Bronchial epithelial cell (primary cell): ENCODE measurements at places on chromosomes 3 and 15. TPM values are rescaled to one million over a fixed set of nuclear protein-coding genes. Genes with fewer than 3 reads are reported as not detected.

DNA sequence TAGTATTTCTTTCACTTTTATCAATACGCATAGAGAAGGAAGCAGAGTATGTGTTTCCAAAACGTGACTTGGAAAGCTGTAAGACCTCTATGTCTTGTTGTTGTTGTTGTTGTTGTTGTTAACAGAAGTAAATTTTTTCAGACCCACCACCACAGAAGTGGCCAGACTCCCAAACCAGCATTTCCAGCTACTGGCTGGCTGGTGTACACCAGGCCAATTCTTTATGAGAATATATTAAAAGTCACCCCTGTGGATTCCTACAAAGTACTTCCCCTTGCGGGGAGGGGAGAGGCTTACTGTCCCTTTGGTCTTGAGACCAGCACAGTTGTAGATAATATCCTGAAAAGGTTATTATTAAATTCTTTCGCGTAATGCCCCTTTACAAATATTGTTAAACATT lies 1.6 kb upstream of the FOXP1 start:
- no peak for DNase-seq

- no peak for DNase-seq
Measured at GRCh38 chr3:21174461-21174860, 576.5 kb downstream of the ZNF385D start.

DNA sequence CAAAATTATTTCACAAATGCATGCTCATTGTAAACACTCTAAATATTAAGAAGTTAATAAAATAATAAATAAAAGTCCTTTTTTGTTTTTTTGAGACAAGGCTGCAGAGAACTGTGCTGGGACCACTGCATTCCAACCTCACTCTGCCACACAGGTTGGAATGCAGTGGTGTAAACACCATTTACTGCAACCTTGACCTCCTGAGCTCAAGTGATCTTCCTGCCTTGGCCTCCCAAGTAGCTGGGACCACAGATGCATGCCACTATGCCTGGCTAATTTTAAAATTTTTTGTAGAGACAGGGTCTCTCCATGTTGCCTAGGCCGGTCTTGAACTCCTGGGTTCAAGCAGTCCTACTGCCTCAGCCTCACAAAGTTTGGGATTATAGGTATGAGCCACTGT lies 578.4 kb downstream of the ZIC1 start:
- no peak for DNase-seq

- DNase-seq, result peak; percentile 60
Measured at GRCh38 chr3:105806359-105806758, 62.5 kb downstream of the CBLB start.

- no peak for DNase-seq
Measured at GRCh38 chr3:75303741-75304140, 360.4 kb upstream of the FRG2C start.

DNA sequence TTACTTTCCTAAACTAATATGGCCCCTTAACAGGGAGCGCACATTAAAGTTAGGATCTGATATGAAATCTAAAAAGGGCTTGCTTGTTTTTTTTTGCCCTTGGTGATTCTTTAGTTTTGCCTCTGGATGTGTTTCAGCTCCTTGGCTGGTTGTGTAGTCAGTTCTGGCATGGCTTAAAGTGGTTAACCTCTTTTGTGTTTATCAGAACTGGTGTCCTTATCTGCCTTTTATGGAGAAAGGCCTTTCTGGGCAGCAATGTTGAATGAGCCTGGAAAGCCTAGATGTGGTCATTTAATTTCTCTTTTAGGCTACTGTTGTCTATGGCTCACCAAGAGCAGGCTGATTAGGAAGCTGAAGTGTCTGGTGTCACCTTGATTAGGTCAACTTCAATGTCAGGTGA lies 254.5 kb upstream of the ROPN1 start:
- no peak for DNase-seq

GRCh38 chr3:116561529-116561928 lies 116.2 kb upstream of the LSAMP start:
- DNase-seq, result no peak

- no peak for DNase-seq
Measured at GRCh38 chr3:183006396-183007002, 26.2 kb upstream of the DCUN1D1 start.

Gene THBS1
- total RNA-seq, result 37.8 and 162 TPM in 2 replicates

DNA sequence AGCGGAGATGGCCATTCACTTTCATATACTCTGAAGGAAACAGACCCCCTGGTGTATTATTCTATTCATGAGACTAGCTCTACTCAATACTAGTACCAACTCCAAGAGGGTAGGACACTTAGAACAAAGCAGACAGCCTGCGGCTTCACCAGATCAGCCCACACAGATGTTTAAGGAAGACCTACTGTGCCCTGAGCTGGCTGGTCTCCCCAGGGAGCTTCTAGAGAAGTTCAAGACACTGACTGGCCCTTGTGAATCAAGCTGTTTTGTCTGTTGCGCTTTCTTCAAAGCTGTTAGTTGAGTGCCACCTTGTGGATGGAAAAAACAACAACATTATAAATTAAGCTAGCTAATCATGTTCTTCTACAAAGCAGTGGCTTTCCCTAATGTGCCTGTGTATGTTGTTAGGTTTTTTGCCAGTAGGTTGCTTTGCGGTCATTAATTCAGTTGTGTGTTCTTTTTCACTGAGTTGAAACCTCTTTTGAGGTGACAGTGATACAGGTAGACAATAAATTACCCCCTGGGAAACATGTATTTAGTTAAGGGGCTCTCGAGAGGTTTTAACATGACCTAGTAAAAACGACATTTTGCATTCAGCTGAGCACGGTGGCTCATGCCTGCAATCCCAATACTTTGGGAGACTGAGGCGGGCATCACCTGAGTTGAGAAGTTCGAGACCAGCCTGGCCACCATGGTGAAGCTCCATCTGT lies 64.2 kb upstream of the MYZAP start:
- DNase-seq, result peak; percentile 75

- DNase-seq, result no peak
Measured at GRCh38 chr3:185502987-185503386, 4.2 kb upstream of the TMEM41A start.

Gene RAD51
- total RNA-seq, result 0.53 and 0.64 TPM in 2 replicates

GRCh38 chr3:186599785-186600166 lies 13.1 kb upstream of the AHSG start:
- DNase-seq, result no peak

GRCh38 chr3:178787960-178788359 lies 251.7 kb downstream of the KCNMB2 start:
- no peak for DNase-seq

GRCh38 chr15:90650117-90650955 lies 66.8 kb upstream of the BLM start:
- DNase-seq, result no peak

DNA sequence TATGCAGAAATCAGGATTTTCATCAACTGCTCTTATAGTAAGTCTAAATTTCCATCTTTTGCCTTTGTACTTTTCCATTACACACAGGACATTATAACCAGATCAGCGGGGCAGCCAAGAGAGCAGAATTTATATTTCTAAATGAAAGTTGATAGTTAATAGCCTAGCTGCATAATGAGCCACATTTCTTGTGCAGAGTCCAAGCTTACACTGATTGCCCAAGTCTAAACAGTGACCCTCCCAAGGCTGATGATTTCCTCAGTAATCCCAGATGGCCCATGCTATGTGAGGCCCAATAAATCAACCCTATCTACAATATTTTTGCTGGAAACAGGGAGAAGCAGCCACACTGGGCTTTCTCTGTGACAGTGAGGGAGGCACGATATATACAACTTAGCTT lies 475.8 kb upstream of the KCNMB2 start:
- no peak for DNase-seq

DNA sequence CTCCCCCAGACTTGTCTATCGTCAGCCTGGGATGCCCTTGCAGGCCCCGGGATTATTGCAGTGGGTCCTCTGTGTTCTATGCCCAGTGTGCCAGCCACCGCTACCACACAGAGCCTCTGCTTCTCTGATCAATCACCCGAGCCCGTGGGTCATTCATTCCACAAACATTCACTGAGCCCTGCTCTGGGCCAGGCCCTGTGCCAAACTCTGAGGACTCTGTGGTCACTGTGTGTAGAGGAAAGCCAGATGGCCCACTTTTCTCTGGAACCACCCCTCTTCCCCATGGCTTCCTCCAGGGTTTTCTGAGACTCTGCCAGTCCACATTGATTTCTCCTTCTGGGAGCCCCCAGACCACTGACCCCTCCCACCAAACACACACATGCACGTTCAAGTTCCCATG lies 55.5 kb downstream of the BSN start:
- no peak for DNase-seq

- peak; percentile 54 for DNase-seq
Measured at GRCh38 chr15:91302588-91303439, 202.8 kb downstream of the SV2B start.

- no peak for DNase-seq
Measured at GRCh38 chr3:122948408-122948807, 79.2 kb downstream of the SEMA5B start.

GRCh38 chr3:112894258-112894657 lies 47.6 kb upstream of the CD200R1L start:
- DNase-seq, result peak; percentile 65

DNA sequence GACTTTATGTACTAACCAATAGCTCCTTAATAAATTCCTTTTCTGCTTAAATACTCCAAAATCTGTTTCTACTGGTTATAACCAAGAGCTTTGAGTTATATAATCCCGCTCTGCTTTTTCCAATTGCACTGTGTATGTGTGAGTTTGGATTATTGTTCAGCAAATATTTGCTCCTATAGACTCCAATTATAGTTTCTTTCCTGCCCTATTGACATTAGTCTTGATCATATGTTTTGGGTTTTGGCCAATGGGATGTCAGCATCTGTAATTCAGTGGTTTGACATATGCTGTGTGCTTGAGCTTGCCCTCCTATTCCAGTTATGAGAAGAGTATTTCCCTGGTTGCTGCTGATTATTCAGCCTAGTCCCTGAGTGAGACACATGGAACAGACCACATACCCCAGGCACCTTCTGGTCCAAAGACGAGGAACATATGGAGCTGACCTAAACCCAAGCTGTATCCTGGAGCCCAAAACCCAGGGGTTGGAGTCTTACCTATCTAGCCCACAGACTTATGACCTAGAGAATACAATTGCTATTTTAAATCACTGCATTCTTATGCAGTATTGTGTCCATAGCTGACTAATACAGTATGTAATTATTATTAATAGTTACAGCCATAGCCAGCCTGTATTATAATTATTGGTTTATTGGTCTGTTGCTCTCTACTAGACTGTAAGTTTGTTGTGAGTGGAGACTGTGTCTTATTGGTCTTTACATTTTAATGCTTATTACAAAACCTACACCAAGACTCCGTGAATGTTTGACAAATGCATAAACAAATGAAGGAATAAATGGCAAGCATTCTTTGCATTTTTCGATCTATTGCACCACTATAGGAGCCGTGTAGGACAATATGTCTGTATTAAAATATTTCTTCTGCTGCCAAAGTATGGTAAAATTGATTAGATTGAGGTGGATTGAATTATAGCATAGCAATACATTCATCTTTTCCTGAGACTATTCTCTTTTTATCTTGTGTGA lies 11.7 kb upstream of the ZNF280D start:
- no peak for DNase-seq

Gene UROC1
- total RNA-seq, result not detected in 2 replicates

DNA sequence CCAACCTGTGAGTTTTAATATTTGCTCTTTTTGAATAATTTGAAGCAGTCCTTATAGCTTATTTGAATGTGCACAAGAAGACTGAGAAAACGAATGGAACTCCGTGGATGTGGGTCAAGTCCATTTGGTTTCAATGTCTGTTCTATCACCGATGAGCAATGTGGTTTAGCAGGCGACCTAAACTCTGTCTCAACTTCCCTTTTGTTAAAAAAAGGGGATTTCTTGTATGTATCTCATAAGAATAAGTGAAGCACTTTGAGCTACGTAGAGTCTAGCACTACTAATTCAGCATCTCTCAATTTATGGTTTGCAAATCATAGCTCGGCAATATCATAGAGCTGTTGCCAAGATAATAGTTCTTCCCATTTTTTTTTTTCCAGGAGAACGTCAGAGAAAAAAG lies 4.6 kb upstream of the SKIL start:
- DNase-seq, result no peak

- no peak for DNase-seq
Measured at GRCh38 chr3:189307963-189308362, 136.2 kb downstream of the TPRG1 start.

Gene COX5A
- total RNA-seq, result 55.3 and 66.6 TPM in 2 replicates

GRCh38 chr3:58668247-58668646 lies 1.7 kb upstream of the FAM3D start:
- DNase-seq, result no peak

DNA sequence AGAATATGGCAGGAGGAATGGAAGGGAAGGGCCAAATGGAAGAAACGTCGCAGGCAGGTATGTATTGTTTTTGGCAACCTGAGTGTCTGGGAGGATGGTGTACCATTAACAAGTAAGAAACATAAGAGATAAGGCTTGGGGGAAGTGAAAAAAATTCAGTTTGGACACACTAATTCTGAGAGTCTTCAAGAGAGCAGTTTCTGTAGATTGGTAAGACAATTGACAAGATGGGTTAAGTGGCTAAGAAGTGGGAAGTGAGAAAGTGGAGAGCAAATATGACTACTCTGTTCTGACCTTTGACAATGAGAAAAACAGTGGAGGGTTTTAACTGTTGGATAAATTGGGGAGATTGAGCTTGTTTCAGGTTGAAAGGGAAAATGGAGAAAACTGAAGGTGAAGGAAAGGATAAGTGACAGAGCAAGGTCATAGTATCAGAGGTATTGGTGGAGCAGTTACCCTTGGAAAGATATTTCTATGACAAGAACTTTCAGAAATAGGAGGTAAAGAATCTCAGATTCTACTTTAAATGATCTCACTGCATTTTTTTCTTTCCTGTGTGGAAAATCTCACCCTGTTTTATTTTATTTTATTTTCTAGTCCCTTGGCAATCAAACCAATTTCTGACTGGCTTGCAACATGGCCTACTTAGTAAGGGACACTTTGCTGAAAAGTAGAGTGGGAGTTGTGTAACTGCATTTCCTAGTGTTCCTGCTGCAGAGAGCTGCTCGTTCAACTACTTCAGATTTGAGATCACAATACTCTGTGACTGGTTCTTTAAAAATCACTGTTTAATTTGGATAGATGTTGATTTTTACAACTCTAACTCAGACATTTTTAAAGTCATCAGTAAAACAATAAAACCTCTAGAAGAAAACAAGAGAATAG lies 23.1 kb upstream of the GABPB1 start:
- no peak for DNase-seq

Gene SCN11A
- not detected in 2 replicates for total RNA-seq
